ENCODE measurements at places on chromosomes 12 and 14.

DNA sequence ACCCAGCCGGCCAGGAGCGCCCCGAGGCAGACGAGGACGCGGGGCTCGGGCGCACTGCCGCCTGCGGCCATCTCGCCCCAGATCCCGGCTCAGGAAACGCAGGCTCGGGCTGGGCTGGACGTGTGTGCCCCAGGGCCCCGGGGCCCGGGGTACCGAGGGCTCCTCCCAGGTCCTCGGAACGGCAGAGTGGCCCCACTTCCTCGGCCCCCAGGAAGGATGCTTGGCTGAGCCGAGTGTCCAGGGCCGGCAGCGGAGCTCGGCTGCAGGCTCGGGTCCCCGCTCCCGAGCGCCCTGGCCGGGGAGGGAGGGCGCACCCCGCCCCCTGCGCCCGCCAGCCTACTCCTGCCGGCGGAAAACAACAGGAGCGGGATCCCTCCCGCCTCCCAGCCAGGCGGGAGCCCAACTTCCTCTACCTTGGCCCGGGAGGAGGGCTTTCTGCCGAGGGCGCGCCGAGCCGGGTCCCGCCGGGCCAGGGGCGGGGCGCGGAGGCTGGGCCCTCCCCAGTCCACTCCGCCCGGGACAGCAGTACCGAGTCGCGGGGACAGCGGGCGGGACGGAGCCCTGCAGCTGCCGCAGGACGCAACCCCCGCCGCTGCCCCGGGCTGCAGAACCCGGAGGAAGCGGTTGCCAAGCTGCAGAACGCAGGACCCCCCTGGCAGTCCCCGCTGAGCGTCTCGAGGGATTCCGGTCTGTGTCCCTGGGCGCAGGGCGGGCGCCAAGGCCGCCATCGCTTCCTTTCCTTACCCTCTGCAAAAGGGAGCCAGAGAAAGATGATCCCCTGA is at the start of gene VSIG10:
Gene VSIG10, minus strand, starts transcription at position 411 of the 782 bp plus-strand sequence. Its CDS starts 340 bp downstream, at position 71.
- peak; percentile 74 for DNase-seq

DNA sequence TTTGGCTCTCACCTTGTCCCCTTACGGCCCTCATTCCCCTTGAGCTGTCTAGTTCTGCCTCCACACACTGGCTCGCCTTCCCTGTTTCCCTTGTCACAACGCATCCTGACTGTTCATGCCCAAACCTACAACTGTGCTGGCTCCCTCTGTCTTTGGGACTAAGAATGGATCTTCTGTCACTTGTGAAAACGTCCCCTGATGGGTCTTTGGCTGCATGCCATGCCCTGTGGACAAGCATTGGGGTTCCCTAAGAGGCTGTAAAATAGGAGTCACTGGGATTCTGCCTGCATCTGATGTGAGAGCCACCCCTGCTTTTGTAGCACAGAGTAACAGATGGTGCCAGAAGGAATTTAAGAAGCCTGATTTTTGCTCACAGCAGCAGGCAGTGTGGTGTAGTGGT is 285.3 kb upstream of the CRY1 start:
- no peak for DNase-seq

GRCh38 chr14:50928002-50928635 is 16.2 kb downstream of the PYGL start:
- no peak for DNase-seq

DNA sequence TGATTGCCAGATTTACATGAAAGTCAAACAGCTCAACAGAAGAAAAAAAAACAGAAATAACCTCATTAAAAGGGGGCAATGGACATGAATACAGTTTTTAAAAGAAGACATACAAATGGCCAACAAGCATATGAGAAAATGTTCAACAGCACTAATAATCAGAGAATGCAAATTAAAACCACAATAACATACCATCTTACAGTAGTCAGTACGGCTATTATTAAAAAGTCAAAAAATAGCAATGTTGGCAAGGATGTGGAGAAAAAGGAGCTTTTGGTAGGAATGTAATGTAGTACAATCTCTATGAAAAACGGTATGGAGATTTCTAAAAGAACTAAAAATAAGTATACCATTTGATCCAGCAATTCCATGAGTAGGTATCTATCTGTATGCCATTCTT is 272.1 kb downstream of the CEP128 start:
- DNase-seq: no peak

- DNase-seq: peak; percentile 7
Measured at GRCh38 chr12:63668028-63668799, at the start of gene DPY19L2. Gene DPY19L2, minus strand, starts transcription at chr12:63668493. Its CDS starts 100 bp downstream, at chr12:63668393.

- DNase-seq: no peak
Measured at GRCh38 chr14:58801086-58801485, 163.3 kb downstream of the DACT1 start.

GRCh38 chr12:103827911-103828391 is 13.1 kb downstream of the NT5DC3 start:
- no peak for DNase-seq

DNA sequence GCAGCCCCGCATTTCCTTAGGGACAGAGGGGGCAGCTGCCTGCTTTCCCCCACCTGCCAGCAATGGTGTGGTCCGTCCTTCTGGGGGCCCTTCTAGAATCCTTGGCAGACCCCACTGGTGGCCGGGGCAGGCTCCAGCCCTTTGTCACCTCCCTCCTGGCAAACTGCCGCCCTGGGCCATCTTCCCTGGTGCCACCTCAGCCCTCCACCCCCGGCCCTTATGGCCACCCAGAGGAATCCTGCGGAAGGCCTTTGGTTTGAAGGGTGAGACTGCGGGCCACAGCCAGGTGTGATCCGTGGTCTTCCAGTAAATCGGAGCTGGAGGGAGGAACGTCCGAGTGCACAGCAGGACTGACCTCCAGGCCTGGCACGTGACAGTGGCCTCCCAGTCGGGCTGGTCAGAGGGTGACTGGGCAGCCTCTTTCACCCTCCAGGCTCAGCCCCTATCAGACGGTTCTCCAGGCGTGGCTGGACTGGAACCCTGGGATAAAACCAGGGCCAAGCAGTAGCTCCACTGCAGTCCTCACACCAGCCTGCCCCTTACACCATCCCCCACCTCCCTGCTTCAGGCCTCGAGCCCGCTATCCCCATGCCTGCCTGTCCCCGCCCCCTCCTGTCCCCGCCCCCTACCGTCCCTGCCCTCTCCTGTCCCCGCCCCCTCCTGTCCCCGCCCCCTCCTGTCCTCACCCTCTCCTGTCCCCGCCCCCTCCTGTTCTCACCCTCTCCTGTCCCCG is 12.4 kb downstream of the FBRSL1 start:
- no peak for DNase-seq

- no peak for DNase-seq
Measured at GRCh38 chr14:59919570-59920377, at the start of gene LRRC9. Gene LRRC9, plus strand, starts transcription at chr14:59920144.

- no peak for DNase-seq
Measured at GRCh38 chr12:112995008-112995407, 16.7 kb downstream of the OAS2 start.

DNA sequence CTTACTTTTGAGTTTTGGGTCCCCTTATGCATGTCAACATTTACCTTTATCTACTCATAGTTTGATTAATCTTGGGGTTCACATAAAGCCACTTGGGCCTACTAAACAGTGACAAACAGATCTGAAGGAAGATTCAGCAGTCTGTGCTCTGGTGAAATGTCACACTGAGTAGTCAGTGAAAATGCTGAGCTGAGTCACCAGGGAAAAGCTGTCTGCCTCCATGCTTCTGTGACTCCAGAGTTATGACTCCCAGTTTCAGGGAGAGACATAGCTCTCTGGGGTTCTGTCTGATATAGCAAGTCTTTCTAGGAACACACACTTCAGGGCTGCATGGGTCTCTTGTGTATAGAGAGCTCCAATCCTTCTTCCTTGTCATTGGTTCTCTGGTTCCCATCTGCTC is 406.3 kb upstream of the FAR2 start:
- DNase-seq: no peak

GRCh38 chr12:129401572-129401971 is 502.3 kb downstream of the TMEM132D start:
- no peak for DNase-seq

GRCh38 chr14:65972891-65973290 is 513.3 kb upstream of the CCDC196 start:
- no peak for DNase-seq

- DNase-seq: no peak
Measured at GRCh38 chr12:53217051-53217930, 10.2 kb upstream of the ITGB7 start.

- DNase-seq: no peak
Measured at GRCh38 chr14:98612434-98613200, 659.4 kb downstream of the BCL11B start.

- no peak for DNase-seq
Measured at GRCh38 chr12:1859643-1860042, 39.3 kb downstream of the LRTM2 start.

GRCh38 chr14:67526676-67527459 is 6.2 kb upstream of the PLEKHH1 start:
- DNase-seq: no peak

- DNase-seq: no peak
Measured at GRCh38 chr12:94666158-94666557, 15.8 kb upstream of the TMCC3 start.

DNA sequence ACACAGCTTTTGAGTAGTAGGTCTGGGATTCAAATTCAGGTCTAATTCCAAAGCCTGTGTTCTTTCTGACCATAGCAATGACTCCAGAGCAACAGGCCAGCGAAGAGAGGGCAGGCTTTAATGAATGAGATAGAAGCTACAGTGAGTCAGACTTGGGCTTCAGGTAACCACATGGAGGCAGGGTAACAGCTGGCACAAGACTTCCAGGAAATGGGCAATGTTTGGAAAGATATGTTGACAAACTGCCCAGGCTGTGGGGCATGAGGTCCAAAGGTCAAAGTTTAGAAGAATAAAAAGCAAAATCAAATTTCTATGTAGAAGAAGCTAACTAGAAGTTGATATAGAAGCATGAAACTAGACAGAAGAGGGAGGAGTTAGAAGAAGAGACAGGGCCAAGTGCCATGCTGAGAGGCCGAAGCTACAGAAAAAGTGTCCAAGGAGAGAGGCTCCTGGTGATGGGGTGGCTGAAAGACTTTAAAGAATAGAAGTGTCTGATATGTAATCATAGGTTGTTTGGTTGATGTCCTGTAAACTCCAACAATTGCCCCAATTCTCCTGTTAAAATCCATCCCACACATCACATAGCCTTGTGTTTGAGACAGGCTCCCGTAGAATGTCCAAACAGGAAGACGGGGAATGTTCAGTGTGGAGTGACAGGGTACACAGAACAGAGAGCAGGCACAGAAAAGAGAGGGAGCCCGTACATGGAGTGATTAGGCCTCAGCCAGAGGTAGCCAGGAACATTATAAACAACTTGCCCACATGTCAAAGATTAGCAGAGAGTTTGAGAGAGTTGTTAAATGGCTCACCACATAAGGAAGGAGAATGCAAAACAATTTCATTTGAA is 384.7 kb downstream of the CCDC91 start:
- DNase-seq: no peak

GRCh38 chr12:4477129-4477528 is 31.5 kb upstream of the FGF6 start:
- DNase-seq: no peak

DNA sequence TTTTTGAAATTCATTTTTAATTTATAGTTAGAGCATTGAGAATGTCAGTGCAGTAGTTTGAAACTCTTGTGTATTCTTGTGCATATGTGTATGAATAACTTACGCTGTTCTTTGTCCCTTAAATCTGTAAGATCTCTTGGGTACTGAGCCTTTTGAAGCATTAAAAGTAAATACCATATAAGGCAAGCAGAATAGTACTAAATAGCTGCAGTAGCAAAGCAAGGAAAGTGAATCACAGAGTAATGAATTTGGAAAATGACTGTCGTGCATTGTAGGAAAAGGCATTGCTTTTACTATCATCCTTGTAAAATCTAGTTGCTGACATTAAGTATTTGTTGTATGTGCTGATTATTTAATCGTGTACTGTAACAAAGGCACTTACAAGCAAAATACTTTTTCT is 12.1 kb downstream of the CNOT2 start:
- DNase-seq: no peak

DNA sequence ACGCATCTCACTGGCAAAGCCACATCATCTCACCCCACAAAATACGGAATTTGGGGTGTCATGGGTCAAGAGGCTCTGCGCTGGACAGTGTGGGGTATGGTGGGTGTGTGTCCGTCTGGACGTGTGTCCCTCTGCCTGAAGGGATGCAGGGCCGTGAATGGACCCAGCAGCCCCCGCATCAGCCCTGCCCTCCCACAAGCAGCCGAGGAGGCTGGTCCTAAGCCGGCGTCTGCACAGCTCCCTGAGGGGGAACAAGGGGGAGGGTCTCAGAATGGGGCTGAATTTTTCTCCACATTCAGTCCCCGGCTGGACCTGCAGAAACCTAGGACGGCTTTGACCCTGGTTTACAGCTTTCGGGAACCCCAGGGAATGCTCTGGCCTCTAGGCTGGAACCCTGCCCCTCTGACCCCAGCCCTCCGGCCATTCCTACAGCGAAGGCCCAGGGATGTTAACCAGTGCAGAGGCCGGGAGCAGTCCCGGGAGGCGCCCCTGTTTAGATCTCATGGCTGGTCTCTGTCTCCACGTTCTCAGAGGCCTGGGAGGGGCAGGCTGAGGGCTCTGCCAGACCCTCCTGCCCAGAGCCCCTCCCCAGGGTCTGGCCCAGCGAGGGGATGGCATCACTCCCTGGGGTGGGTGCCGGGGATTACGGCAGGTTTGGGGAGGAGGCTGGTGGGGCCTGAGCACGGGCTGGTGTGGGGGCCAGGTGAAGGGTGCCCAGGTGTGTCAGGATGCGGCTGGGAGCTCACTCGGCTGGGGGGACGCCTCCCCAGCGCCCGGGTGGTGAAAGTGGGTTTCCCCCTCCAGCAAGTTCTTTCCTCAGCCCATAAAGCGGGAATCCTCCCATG is 156.5 kb upstream of the C14orf180 start:
- no peak for DNase-seq

DNA sequence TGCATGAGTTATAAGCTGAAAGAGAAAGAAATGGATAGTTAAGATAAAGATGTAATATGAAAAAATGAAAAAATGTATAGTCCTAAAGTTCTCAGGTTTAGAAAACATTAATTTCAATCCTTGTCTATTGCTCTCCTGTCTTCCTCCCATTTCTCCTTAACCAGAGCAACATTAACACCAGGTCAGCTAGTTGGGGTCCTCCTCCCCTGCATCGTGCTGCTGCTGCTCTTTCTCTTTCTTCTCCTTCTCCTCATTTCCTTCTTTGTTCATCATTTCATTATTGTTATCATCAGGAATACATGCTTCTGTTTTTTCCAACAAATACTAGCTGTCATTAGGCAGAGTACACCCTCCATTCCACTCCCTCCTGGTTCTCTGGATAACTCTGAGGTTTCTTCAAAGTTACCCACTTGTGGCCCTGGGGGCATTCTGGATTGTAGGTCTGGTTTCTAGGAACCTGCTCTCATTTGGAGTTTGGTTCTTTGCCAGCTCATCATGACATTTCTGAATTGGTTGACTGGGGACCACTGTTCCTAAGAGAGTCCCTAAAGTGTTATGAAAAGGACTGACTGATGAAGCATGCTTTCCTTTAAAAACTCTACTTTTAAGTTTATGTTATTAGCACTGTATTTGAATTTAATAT is 17.0 kb downstream of the ACSS3 start:
- no peak for DNase-seq

DNA sequence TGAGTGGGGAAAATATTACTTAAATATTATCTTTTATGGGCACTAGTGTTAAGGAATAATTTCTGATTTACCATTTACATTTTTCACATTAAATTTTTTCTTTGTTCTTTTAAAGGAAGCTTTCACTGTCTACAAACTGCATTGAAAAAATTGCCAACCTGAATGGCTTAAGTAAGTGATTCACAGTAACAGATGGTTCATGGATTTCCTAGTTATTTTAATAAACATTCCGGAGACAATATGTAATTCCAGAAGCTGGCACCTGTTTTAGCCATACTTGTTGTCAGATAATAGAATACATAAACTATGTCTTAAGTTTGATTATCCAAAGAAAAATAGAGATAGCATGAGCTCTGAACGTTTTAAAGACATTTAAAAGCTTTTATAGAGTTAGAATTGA is 17.1 kb downstream of the DNAL1 start:
- DNase-seq: no peak

- DNase-seq: no peak
Measured at GRCh38 chr14:24409192-24409591, 10.4 kb downstream of the NYNRIN start.

Data from kidney capillary endothelial cell (primary cell).